Hematopoietic multipotent progenitor cell treated with erythropoietin and hydrocortisone succinate and interleukin-3 and kit ligand, for 8 days (in vitro differentiated cells): ENCODE measurements at places on chromosomes 7 and 10.

DNA sequence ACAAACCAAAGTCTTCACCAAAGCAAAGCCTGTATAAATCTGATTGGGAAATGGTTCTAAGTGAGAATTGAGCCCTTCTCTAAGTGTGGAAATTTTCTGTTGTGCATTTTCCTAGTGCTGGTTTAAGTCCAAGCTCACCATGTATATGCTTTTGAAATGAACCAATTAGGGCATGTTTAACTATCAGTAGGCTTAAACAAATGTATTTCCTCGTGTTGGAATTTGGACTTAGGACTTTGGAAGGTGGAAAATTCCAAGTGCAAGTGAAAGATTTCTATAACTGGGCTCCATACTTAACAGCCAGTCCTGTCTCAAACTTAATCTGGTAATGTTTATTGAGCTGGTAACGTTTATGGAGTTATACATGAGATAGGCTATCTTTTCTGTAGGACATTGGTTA lies 28.5 kb downstream of the CCNY start:
- no peak for DNase-seq

DNA sequence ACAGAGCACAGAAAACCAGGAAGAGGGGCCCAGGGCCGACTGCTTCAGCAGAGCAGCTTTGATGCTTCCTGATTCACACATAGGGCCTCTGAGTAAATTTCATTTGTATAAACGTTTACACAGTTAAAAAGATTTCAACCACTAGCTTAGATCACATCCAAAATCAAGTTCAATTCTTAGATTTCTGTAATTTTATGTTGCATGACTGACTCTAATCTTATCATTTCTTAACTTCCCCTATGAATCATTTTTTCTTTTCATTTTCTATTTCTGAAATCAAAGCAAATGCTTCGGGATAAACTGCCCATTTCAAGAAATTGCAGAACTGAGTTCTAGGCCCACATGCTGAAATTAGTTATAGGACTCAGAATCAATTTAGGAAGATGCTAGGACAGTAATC lies 224.7 kb downstream of the INHBA start:
- DNase-seq, result no peak

DNA sequence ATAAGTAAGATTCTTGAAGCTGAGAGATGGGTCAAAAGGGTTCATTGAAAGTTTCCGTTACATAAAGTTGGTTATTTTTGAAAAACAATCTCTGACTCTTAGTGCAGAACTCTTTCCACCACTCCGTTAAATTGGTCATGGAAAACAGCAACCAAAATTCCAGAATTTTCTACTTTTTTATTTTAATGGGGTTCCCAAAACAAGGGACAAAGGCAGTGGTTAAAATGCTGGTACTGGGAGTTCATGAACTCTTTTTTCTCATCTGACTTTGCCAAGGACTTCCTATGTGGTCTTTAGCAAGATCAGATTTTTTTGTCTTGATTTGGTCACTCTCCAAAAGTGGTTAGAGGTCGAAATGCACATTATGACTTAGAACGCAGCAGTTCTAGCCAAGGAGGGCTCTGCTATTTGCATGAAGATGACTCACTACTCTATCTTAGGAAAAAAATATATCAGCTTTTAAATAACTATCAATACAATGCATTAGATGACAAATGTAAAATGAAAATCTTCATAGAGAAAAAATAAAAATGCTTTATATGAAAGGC lies 145.7 kb downstream of the REEP3 start:
- no peak for DNase-seq

DNA sequence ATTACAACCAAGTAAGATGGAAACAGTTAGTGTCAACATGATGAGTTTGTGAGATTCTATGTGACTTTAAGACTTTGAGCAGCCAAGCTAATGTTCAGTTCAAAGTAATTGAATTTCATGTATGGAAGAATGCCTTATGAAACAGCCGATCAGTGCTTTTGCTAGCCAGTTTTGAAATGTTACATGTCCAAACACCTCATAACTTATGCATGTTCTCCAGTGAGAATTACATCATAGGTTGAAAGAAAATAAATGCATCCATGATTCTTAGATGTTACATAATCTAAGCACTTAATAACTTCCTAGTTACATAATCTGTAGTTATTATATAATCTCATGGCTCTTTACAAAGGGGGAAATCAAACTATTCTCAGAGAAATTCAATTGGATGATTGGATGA lies 211.3 kb downstream of the BICC1 start:
- no peak for DNase-seq

- no peak for DNase-seq
Measured at GRCh38 chr7:47537716-47538675, 43.9 kb downstream of the TNS3 start.

DNA sequence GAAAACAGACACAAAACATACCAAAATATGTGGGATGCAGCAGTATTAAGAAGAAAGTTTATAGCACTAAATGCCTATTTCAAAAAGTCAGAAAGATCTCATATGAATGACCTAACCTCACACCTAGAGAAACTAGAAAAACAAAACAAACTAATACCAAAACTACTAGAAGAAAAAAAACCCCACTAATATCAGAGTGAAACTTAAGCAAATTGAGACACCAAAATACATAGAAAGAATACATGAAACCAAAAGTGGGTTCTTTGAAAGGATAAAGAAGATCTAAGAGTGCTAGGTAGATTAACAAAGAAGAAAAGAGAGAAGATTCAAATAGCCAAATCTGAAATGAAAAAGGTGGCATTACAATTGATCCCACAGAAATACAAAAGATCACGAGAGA lies 494.1 kb downstream of the SH2D4B start:
- DNase-seq, result no peak

DNA sequence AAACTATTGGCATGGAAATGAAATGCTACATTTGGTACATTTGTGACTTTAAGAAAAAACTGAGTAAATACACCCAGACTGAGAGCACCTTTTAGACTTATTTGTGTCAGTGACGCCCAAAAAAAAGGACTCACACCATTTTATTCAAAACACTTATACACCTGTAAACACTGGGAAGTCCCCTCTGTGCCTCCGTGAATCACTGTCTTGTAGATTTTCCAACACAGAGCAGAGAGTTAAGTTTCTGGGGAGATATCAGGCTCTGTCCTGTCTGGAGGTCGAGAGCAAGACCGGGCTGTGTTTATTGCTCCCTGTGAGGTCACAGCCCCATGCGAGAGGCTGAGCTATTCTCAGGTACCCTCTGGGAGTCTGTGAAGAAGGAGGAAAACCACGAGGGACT lies 60.7 kb upstream of the TM9SF3 start:
- DNase-seq, result no peak

DNA sequence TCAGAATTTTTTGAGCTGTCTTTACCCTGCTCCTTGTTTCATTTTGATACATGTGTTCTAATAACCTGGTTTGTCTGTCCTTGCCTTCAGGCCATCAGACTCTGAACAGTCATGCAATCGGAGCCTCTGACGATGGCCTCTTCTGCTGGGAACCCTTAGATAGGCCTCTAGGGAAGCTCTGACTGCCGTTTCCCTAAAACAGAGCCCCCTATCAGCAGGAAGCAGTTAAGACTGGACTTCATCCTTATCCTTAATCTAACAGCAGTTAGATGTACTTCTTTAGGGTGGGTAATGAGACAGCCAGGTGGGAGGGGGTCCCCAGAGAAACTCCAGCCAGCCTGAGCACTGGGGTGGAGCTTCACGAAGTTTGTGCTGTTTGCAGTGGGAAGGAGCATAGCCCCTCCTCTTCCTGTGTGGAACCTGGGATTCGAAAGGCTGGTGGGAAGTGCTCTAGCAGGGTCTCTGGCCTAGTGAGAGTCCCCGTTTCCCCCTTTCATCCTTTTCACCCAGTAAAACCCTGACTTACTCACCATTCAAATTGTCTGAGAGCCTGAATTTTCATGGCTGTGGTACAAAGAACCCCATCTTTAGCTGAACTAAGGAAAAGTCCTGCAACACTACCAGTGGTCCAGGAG lies 28.4 kb upstream of the SORCS3 start:
- no peak for DNase-seq

GRCh38 chr10:78527296-78527695 lies 493.6 kb downstream of the RPS24 start:
- no peak for DNase-seq

DNA sequence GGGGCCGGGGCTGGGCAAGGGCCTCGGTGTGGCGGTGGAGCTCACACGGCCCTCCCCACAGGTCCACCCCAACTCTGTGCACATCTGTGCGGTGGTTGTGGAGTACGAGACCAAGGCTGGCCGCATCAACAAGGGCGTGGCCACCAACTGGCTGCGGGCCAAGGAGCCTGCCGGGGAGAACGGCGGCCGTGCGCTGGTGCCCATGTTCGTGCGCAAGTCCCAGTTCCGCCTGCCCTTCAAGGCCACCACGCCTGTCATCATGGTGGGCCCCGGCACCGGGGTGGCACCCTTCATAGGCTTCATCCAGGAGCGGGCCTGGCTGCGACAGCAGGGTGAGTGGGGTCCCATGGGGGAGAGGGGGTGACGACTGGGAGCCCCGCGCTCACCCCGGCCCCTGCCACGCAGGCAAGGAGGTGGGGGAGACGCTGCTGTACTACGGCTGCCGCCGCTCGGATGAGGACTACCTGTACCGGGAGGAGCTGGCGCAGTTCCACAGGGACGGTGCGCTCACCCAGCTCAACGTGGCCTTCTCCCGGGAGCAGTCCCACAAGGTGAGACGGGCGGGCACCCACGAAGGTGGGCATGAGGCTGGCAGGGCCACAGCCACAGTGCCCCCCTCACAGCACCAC lies 8.8 kb downstream of the TMEM120A start:
- DNase-seq, result peak; percentile 14

GRCh38 chr10:124568339-124568738 lies 106.7 kb downstream of the LHPP start:
- no peak for DNase-seq

DNA sequence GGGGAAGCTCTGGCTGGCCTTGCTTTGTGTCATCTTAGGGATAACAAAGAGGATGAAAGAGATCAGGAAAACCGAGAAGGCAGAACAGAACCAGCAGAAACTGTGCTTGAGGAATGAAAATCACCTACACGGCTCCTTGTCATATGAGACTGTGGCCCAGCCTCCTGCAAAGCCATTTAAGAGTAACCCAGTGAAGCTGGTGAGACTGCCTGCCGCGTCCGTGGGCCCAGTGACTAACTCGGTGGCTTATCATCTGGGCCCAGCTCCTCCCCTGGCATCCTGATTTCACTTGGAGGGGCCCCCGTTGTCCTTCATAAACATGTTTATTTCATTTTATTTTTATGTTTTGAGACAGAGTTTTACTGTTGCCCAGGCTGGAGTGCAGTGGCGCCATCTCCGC lies 30.7 kb downstream of the HTRA1 start:
- no peak for DNase-seq

DNA sequence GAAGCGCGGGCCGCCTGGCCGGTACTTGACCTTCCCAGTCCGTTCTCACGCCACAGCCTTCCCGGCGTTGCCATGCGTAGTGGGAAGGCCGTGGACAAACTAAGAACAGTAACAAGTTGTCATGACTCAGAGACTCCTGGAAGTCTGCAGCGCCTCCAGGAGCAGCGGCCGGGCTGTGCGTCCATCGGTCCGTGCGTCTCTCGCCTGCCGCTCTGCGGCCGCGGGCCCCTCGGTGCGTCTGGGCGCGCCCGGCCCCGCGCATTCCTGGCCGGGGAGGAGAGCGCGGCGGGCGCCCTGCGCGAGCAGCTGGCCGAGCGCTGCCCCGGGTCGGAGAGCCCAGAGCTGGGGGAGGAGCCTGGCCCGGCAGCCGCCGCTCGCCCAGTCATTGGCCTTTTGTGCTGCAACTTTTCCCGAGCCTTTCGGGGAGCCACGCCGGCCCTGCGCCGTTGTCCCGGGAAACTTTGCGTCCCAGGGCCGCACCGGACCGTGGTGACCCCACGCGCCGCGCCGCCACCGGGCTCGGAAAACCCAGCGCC lies 123.7 kb downstream of the TACC2 start:
- peak; percentile 28 for DNase-seq

- no peak for DNase-seq
Measured at GRCh38 chr7:34850681-34851080, 186.6 kb downstream of the DPY19L1 start.

GRCh38 chr10:44348496-44348895 lies 36.4 kb downstream of the CXCL12 start:
- DNase-seq, result no peak

GRCh38 chr10:91683975-91684374 lies 51.1 kb upstream of the PPP1R3C start:
- DNase-seq, result no peak

DNA sequence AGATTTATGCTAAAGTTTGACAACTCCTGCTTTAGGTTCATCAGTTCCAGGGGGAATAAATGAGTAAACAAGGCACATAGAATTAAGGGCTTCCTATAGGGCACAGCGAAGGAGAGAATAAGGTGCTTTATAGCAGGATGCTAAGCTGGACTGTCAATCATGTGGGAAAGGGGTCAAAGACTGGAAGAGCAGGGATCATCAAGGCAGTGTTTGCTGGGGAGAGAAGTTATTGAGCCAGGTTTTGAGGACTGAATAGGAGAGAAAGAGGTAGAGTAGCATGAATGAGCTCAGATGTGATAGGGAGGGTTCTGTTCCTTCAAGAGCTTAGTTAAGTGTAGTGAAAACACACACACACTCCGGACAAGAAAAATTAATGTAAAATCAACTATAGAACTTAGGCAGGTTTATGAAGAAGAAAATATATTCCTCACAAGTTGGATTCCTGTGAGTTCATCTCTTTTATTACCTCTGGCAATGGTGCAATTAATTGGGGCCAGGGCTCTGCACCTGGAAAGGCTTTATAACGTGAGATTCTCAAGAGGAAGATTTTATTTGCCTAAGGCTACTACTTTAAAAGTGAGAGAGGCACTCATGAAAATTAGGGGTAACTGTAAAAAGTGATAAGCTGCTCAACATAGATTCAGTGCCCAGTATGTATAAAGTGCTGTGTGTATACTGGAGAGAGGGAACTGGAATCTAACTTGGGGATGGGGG lies 222.4 kb downstream of the AUTS2 start:
- no peak for DNase-seq

DNA sequence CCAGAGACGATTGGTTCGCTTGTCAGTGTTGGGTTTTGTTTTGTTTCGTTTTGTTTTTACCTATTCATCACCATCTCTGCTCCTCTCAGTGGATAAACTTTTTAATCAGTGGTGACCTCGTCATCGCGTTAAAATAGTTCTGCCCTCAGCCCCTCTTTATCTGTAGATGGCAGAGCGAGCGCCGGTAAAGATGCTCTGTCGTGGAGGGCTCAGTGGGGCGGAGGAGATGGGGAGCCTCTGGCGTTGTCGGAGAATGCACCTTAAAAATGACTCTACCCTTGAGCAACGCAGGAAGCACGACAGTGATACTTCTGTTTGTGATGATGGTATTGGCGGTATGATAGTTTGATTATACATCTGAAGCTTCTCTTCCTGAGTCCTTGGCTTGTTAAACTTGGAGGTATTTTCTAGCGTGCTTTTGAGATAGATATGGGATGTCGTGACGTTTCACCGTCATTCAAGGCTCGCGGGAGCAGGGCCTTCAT lies 554 bp downstream of the CSGALNACT2 start:
- peak; percentile 71 for DNase-seq

GRCh38 chr7:11616466-11616865 lies 215.5 kb downstream of the THSD7A start:
- no peak for DNase-seq
